Stimulated activated CD4-positive, alpha-beta T cell treated with anti-CD3 and anti-CD28 coated beads, TNF-alpha, amount 100 ng/mL, for 4 hours (primary cell): ENCODE measurements at places on chromosomes 5 and 9.

- DNase-seq, result no peak
Observed at GRCh38 chr9:93895535-93895934, 59.6 kb downstream of the BARX1 start.

DNA sequence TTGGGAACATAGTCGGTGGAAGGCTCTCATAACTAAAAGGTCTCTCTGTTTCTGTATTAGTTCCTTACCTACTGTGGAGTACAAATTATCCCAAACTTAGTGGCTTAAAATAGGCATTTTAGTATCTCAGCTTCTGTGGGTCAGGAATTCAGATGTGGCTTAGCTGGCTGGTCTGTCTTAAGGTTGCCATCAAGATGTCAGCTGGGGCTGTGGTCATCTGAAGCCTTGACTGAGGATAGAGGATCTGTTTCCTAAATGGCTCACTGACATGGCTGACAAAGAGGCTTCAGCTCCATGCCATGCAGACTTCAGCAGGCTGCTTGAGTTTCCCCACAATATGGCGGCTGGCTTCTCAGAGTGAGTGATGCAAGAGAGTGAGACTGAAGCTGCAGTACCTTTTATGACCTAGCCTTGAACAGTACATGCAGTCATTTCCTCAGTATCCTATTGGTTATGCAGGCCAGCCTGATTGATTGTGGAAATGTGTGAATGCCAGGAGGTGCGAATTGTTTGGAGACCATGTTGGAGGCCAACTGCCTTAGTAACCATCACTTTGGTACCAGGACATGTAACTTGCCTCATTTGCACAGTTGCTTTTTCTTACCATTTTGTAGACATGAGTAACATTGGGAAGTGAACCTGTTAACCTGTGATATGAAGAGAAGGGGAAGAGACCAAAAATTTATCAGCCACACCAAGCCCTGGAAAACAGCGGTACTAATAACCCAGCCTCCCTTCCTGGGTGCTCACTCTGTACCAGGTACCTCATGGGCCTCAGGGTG lies 152.8 kb upstream of the IER5L start:
- DNase-seq, result no peak

GRCh38 chr9:76403352-76403751 lies 9.1 kb upstream of the RFK start:
- DNase-seq, result no peak

DNA sequence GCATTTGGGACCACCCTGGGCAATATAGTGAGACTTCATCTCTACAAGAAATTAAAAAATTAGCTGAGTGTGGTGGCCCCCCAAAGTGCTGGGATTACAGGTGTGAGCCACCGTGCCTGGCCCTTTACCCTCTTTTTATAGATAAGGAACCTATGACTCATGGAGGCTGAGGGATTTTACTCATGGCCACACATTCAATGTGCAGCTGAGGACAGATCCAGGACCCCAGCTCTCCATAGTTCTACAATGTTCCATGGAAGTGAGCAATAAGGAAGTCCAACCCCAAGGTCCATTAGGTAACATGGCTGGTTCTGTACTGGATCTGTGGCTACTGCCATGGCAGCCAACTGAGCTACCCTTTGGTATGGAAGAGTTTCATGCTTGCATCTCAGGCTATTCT lies 25.3 kb upstream of the PDZD2 start:
- no peak for DNase-seq

GRCh38 chr5:83554133-83554532 lies 82.6 kb downstream of the VCAN start:
- no peak for DNase-seq

DNA sequence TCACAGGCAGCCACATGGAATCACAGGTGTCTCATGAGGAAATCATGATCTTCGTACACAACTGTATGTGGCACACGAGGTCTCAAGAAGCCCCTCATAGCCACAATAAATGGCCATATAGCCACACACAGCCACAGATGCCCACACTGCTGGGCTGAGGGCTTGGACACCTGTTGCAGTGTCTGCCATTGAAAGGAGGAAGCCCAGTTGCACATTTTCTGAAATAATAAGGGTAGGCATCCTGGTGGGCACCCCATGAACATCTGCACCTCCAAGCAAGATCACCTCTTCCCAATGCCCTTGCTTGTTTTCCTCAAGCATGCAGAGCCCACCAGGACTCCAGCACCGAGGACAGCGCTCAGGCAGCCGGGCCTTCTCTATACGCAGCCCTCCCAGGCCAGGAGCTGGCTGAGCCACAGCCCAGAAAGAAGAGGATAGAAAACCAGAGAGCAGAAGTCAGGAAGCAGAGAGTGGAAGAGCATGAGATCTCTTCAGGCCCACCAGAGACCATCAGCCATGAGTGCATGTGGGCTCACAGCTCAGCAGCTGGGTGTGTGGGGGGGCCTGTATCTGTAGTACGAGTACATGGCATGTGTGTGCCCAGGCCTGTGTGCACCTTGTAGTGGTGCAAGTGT lies 1.0 kb upstream of the ACSL6 start:
- DNase-seq, result no peak

DNA sequence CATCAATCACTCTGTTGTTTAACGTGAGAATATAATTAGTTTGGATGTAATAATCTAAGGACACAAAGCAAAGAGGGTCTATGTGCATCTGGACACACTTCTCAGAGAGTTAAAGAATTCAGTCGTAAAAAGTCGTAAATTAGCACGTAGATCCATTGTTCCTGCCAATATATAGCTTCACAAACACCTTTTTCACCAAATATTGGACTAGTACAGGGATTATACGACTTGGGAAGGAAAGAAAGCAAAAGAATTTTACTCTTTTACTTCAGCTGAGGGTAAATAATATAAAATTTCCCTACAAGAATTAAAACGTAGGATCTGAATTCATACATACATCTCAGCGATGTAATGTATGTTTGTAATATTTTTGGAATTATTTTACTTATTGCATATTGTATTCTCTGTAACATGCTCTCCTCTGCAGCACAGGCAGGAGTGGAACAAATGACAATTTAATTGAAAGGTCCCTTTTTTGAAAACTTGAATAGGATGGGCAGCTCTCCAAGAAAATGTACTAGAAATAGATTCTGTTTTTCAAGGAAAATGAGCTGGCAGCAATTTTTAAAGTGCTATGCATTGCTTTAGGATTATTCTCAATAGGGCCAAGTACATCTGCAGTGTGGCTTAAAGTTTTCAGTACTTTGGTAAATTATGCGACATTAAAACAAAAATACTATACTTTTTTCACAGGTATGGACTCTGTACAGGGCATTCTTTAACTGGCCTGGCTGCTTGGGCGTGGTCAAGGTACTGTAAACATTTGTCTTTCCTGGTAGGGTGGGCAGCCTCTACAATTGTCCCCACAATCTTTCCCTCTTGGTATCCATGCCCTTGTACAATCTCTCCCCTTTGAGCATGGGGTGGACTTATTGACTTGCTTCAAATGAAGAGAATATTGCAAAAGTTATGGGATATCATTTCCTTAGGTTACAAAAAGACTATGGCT lies 39.7 kb upstream of the HSD17B4 start:
- no peak for DNase-seq

- no peak for DNase-seq
Observed at GRCh38 chr5:151218177-151218576, 5.7 kb downstream of the CCDC69 start.

GRCh38 chr9:135215571-135216161 lies 128.2 kb downstream of the OLFM1 start:
- DNase-seq, result no peak

GRCh38 chr9:92300936-92301335 lies 7.4 kb upstream of the IARS1 start:
- no peak for DNase-seq

DNA sequence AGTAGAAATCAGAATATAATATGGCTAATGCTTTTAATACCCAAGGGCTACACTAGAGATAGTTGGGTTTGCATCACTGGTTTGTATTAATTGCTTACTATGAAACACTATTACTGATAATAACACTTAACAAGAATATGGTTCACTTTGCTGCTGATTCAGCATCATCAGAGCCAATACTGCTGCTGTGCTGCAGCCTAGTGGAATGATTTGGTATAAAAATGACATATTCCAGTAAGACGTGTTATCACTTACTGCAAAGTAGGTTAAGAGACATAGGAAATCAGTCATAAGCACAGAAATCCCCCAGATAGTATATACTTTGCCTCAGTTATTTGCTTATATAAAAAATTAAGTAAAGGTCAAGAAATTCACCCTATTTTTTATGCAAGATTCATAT lies 2.8 kb downstream of the CDH10 start:
- no peak for DNase-seq

DNA sequence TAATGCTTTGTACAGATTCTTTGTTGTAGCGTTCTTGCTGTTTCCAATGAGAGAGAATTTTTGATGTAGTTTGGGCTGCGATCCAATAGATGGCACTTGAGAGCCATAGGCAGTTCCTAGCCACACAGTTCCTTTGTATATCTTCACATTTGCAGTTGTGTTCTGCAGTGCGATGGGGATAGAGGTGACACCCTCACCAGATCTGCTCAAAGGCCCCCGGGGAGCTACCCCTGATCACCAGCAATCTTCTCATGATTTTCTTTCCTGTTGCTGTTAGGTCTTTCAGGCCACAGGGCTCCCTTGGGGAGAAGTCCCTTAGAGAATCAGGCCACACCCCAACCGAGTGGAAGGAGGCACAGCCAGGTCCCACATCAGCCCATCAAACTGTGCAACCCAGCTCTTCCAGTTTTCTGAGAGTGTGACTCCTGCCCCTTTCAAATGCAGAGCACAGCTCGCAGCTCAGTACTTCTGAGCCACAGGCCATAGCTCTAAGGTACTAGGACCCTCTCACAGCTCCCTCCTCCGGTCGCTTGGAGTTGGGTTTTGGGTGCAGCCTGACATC lies 353.7 kb downstream of the SLCO4C1 start:
- no peak for DNase-seq

- DNase-seq, result no peak
Observed at GRCh38 chr5:80184235-80185023, 71.4 kb downstream of the SERINC5 start.

GRCh38 chr9:70696694-70697335 lies 282.4 kb upstream of the KLF9 start:
- DNase-seq, result no peak

- DNase-seq, result no peak
Observed at GRCh38 chr5:111398013-111398412, 114.3 kb downstream of the STARD4 start.
